ENCODE measurements at places on chromosomes 11 and 22.
A peak's percentile ranks its signal among the peaks of the same experiment; 100 is the strongest.

- no peak for DNase-seq
Observed at GRCh38 chr11:66083767-66084166, 13.7 kb downstream of the PACS1 start.

DNA sequence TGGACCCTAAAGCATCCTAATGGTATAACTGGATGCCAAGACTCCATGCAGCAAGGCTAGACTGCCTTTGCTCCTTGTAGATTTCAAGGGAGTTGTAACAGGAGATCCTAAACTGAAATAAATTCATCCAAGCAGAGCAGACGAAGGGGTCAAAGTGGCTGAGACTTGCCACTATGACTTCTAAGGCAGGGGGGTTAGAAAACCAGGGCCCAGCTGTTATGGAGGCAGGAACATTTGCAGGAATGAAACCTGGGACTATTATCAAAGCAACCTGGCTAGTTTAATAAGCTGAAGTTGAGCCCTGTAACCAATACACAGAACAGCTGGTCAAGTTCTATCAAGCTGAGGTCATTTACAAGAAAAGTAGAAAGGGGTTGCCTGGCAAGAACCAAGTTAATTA lies 122.2 kb upstream of the TRPC6 start:
- no peak for DNase-seq

GRCh38 chr22:45612451-45612901 lies 59.2 kb upstream of the ATXN10 start:
- no peak for DNase-seq

- no peak for DNase-seq
Observed at GRCh38 chr22:49306632-49307480, 520.8 kb downstream of the BRD1 start.

- no peak for DNase-seq
Observed at GRCh38 chr11:61541598-61541997, 33.0 kb downstream of the LRRC10B start.

- DNase-seq = no peak
Observed at GRCh38 chr11:1822648-1823375, 12.0 kb upstream of the SYT8 start.

- no peak for DNase-seq
Observed at GRCh38 chr11:73549376-73549775, 48.5 kb downstream of the FAM168A start.

- DNase-seq = no peak
Observed at GRCh38 chr11:23201936-23202522, 341.8 kb upstream of the CCDC179 start.

GRCh38 chr11:69644071-69644961 lies 3.4 kb downstream of the CCND1 start:
- DNase-seq = no peak

GRCh38 chr11:45275828-45276227 lies 10.3 kb downstream of the SYT13 start:
- no peak for DNase-seq

GRCh38 chr11:118618115-118618990 lies 10.9 kb downstream of the PHLDB1 start:
- DNase-seq = no peak

DNA sequence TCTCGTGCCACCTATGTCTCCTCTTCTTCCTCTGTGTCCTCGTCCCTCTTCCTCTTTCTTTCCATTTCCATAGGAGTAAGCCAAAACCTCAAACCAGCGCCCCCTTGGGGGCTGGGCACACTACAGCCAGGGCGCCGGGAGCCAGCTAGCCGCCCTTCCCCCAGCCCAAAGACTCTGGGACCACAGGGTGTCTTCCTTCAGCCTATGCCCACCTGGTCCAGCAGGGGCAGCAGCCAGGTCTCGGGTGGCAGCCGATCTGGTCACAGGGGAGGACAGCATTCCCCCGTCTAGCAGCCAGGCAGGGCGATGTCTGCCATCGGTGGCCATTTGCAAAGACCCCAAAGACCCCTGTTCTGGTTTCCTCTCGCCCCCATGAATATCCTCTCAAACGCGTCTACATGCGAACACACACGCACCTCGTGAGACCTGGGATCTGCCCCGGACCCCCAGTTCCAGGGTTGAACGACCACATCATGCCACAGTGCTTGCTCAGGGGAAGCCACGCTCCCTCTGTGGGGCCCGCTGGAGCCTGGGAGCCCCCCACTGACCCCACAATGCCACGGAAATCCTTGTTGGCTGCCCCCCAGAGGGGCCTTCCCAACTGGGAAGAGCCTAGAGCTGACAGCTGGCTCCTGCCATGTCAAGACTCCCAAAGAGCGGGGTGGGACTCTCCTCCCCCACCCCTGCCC lies 546.0 kb upstream of the CCDC179 start:
- no peak for DNase-seq

- no peak for DNase-seq
Observed at GRCh38 chr11:74238243-74238642, 67.2 kb downstream of the PPME1 start.

- no peak for DNase-seq
Observed at GRCh38 chr22:35782504-35782903, 64.8 kb downstream of the APOL5 start.

DNA sequence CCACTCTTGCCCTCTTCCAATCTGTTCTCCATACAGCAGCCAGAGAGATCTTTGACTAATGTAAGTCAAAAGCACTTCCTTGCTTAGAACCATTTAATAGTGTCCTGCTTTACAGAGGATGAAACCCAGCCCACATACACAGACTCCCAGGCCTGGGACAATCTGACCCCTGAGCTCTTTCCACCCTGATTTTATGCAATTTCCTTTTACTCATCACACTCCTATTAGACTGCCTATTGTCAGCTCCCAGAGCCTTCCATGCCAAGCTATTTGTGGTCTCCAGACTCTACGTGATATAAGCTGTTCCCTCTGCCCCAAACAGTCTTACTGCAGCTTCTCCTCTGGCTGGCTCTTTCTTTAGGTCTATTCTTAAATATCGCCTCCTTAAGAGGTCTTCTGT lies 28.1 kb downstream of the ME3 start:
- no peak for DNase-seq

DNA sequence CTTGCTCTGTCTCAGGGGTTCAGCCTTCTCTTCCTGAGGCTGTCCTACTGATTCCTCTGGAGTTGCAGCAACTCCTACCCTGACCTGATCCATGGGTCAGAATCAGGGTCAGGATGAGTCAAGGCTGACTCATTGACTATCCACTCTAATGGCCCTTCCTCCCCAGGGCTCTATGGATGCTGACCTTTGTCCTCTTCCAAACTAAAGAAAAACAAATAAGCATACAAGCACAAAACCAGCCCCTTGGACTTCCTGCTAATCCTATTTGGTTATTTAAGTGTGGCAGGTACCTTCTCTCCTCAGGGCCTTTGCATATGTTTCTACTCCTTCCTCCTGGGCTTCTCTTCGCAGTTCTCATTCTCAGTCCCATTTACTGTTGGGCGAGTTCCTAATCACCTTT lies 204.5 kb upstream of the NAV2 start:
- no peak for DNase-seq

DNA sequence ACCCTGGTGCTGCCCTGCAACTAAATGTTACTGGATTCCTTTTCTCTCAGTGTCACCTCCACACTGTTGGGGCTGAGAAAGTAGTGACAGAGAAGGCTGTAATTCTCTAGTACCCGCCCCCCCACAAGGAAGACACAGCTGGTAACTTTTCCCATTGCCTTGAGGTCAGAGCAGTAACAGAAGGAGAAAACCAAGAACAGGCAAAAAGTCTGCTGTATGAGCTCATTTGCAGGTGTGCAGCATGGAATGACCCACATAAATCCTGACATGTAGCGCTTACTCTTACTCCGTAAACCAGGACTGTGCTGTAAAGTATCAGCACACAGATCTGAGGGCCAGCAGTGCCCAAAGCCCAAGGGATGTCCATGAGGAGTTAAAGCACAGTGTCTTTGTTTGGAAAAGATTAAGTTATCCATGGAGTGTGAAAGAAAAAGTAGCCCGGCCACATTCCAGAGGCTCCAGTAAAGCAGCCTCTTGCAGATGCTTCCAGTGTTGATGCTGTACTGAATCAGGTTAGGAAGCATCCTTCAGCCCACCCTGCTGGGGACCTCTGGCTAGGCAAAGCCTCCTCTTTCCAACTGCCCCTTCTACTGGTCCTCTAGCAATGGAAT lies 120.7 kb downstream of the PLEKHA7 start:
- no peak for DNase-seq

DNA sequence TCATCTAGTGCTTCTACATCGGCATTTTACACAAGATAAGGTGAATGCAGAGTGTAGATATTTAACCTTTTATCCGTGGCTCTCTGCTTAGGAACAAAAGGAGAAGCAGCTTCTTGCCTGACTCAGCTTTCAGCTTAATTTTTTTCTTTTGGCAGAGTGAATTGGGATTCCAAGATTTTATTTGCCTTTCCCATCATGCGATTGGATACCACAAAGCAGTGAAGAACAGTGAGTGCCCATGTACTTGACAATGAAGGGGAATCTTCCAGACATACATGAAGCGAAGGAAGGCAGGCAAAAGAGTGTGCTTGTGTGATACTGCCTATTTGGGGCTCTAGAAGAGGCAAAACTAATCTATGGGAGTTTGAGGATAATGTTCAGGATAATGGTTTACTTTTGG lies 17.0 kb upstream of the CHKA start:
- DNase-seq = no peak

- DNase-seq = no peak
Observed at GRCh38 chr11:95277868-95278267, 46.9 kb upstream of the SESN3 start.

DNA sequence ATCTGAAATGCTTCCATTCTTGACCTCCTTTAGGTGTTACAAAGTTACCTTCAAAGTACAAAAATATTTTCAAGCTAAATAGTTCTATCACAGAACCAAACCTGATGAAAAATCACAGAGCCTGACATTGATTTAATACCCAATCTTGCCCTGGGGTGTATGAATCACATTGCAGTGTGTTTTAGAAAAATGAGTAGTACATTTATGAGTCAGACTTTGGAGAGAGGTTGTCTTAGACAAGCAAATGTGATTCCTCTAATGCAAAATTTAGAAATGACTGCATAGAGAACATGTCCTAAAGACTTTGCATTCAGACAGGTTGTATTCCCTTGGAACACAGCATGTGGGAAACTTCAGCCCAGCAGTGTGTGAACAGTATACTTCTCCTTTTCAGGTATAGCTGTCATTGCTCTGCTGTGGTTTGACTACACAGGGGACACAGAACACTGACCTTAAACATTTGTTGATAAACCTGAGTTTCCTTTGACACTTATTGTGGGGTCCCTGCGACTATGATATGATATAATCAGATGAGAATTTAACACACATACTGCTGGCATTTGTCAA lies 972.1 kb downstream of the JRKL start:
- no peak for DNase-seq

DNA sequence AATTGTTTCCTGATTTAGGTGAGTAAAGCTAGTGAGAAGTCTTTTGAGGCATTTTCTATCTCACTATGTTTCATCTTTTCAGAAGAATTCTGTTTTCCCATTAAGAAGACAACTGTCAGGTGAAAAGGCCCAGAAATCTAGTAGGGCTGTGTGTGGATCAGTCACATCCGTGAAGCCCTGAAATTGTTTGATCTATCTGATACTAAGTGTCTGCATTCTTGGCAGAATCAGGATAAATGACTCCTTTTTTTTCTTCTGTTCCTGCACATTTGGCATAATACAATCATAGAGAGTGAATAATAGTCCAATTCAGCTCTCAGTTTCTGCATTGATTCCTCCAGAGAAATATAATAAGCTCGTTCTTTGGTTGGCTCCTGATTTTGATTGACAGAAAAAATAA lies 208.3 kb downstream of the NAV2 start:
- DNase-seq = no peak

- no peak for DNase-seq
Observed at GRCh38 chr22:45397806-45398205, 15.6 kb downstream of the SMC1B start.

DNA sequence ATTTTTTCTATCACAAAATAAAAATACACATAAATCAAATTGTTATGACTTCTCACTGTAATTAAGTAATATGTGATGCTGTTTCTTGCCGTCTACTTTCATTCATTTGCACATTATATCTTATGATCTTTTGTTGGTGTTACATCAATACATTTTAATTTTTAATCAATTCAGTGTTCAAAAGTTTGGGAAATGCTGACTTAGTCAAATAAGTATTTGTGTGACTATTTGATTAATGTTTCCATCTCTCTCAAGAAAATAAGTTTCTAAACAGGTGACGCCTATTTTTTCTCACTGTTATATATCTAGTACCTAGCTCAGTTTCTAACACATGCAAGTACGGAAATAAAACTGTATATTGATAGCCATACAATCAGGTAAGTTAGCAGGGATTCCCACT lies 329.5 kb upstream of the KIRREL3 start:
- no peak for DNase-seq

DNA sequence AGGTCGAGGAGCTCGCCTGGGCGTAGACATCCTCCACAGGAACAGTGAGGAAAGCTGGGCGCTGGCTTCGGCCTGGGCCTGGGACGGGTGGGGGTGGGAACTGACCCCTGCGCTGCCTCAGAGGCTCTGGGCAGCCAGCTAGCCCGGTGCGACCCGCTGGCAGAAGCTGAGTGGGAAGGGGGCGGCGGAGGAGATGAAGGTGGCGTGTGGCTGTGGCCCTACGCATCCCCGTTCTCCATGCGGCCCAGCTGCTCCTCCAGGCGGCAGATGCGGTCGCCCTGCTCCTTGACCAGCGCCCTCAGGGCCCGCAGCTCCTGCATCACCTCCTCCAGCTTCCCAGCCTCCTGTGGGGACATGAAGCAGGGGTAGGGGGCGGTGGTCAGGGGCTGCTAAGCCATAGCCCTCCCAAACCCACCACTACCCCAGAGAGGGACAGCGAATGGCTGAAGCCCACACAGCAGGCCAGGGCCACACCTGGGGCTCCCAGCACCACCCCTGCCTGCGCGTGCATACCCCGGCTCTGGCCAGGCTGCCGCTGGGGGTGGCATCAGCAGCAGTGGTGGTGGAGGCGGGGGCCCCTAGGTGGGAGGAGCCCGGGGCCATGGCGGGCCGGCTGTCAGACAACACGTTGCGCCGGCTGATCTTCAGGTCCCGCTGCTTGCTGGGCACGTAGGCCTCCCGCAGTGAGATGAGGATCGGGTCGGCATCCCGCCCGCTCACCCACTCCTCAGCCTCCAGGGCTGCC lies 848 bp upstream of the PTPRCAP start:
- peak; percentile 63 for DNase-seq

- DNase-seq = no peak
Observed at GRCh38 chr22:40237241-40237640, 59.5 kb downstream of the TNRC6B start.

DNA sequence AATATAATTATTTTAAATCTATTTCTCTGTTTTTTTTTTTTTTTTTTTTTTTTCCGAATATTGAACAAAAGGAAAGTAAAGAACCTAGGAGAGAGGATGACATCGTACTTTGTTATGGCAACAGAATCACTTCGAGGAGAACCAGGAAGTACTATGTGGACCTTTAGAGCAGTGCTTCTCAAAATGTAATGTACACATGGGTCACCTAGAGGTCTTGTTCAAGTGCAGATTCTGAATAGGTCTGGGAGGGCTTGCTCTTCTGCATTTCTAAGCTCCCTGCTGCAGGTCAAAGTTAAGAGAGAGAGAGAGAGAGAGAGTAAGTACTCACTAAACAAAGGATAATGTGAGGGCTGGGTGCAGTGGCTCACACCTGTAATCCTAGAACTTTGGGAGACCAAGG lies 419.5 kb upstream of the TENM4 start:
- DNase-seq = no peak
